HuH-7.5 (cell line): ENCODE measurements at places on chromosomes 13 and 19.

- no peak for DNase-seq
Measured at GRCh38 chr13:25965596-25965995, 86.2 kb downstream of the SHISA2 start.

- DNase-seq, result no peak
Measured at GRCh38 chr19:20165971-20166592, 932 bp upstream of the ZNF486 start.

GRCh38 chr13:107276936-107277335 is 709.0 kb upstream of the ARGLU1 start:
- no peak for DNase-seq

GRCh38 chr13:98795220-98795619 is 42.7 kb upstream of the SLC15A1 start:
- no peak for DNase-seq

GRCh38 chr19:47518139-47518538 is 3.3 kb upstream of the NAPA start:
- DNase-seq, result no peak

DNA sequence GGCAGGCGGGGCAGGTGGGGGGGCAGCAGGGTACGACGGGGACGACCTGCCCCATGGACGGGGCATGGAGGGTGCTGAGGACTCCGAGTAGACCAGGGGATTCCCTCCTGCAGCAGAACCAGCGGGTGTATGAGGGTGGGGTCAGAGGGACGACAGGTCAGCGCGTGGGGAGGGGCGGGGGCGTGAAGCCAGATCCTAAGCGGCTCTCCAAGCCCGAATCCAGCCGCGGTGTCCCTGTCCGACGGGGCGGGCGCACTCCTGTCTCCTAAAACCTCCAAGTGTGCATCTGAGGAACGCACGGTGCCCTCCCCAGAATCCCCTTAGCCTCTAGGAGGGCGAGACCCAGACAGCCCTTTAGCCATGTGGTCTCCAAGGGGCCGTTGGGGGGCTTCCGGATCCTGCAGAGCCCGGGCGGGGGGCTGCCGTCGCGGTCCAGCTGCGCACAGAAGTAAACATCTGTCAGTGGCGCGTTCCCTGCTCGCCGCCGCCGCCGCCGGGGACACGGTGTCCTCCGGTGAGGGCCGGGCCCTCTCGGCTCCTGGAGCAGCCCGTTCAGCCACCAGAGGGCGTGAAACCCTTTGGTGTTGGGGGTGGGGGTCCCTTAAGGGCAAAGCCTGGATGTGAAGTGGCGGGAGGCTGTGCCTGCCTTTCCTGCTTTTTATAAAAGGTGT is 730 bp downstream of the NRTN start:
- DNase-seq, result peak; percentile 98

DNA sequence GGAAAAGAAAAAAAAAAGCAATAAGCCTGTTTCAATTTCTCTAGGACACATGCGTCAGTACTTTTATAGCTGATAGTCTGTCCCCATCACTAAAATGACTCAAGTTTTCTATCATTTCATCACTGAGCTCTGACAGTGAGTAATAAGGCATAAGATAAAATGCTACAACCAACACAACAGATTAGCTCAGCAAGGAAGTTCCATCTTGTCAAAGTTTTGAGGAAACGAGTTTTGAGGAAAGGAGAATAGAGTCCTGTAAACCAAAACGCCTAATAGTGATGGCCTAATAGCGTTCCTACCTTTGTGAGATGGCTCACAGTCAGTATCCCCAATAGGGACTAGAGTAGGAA is 145.1 kb downstream of the LACC1 start:
- DNase-seq, result no peak

- DNase-seq, result no peak
Measured at GRCh38 chr13:93771782-93772181, 545.2 kb downstream of the GPC6 start.

- DNase-seq, result peak; percentile 12
Measured at GRCh38 chr13:81017513-81018152, 676.7 kb upstream of the SPRY2 start.

DNA sequence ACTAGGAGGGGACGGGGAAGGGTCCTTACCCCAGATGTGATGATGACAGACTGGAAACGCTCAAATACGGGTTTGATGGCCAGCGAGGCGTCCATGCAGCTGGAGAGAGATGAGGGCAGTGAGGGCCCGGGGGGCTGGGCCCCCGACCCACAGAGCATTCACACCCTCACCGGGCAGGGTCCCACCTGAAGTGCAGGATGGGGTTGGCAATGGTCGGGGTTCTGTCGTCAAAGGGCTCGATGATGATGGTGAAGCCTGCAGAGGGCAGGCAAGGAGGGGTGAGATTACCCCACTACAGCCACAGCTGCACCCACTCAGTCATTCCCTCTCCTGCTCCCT is 13.0 kb downstream of the ERCC2 start:
- no peak for DNase-seq

- no peak for DNase-seq
Measured at GRCh38 chr13:35449821-35450220, 26.7 kb downstream of the MAB21L1 start.
